ENCODE measurements at places on chromosomes 4 and X. TPM values are rescaled to one million over a fixed set of nuclear protein-coding genes. Genes with fewer than 3 reads are reported as not detected.

Gene PLAC1
- 0.82 TPM for total RNA-seq

Gene OPHN1
- total RNA-seq: 1.5 TPM

Gene POF1B
- 2.1 TPM for total RNA-seq

Gene ATP5ME
- 384 TPM for total RNA-seq

Gene RAI2
- 0.22 TPM for total RNA-seq

Gene RTL9
- total RNA-seq: 0.06 TPM

Gene PNMA6F
- total RNA-seq: not detected

Gene GAGE12J
- not detected for total RNA-seq

Gene HSPA4L
- total RNA-seq: 9.0 TPM

Gene FAM149A
- 1.5 TPM for total RNA-seq

Gene MAN2B2
- 11.9 TPM for total RNA-seq

Gene NXF2B
- total RNA-seq: not detected

Gene GPR143
- 0.16 TPM for total RNA-seq

Gene PPEF2
- total RNA-seq: 0.46 TPM

Gene SERTM2
- total RNA-seq: not detected

Gene IL2RG
- 0.21 TPM for total RNA-seq

Gene FAM199X
- total RNA-seq: 14.8 TPM

Data from A549 treated with RU486 at 1 μM for 4 hours (cell line).